Stimulated activated CD4-positive, alpha-beta T cell treated with anti-CD3 and anti-CD28 coated beads, Interleukin-1b, Interleukin-23, amount 100 ng/mL, for 48 hours (primary cell): ENCODE measurements at places on chromosomes 5 and 9.
A peak's percentile ranks its signal among the peaks of the same experiment; 100 is the strongest.

GRCh38 chr9:72691671-72692070 lies 170.3 kb downstream of the TMC1 start:
- DNase-seq = no peak

GRCh38 chr5:167639273-167639672 lies 652.2 kb upstream of the WWC1 start:
- DNase-seq = no peak

DNA sequence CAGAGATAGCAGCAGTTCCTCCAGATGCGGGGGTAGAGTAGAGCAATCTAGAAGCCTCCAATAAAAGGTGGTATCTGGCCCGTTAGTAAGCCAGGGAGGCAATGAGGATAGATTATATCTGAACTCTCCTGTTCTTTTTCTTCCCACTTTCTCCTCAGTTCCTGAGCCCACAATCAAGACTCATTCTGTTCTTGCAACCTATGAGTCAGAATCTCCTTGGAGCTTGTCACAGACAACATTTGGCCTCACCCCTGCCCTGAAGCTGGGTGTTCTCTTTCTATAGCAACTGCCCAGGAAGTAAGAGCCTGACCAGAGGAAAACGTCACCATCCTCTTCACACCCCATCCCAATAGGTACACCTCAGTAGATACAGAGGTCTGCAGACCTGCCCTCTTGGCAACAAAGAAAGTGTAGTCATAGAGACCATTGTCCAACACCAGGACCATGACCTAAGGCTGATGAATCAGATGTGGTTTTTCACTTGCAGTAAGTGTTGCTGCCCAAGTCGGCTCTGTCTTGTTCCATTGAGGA lies 76.3 kb upstream of the PCA3 start:
- peak; percentile 4 for DNase-seq

DNA sequence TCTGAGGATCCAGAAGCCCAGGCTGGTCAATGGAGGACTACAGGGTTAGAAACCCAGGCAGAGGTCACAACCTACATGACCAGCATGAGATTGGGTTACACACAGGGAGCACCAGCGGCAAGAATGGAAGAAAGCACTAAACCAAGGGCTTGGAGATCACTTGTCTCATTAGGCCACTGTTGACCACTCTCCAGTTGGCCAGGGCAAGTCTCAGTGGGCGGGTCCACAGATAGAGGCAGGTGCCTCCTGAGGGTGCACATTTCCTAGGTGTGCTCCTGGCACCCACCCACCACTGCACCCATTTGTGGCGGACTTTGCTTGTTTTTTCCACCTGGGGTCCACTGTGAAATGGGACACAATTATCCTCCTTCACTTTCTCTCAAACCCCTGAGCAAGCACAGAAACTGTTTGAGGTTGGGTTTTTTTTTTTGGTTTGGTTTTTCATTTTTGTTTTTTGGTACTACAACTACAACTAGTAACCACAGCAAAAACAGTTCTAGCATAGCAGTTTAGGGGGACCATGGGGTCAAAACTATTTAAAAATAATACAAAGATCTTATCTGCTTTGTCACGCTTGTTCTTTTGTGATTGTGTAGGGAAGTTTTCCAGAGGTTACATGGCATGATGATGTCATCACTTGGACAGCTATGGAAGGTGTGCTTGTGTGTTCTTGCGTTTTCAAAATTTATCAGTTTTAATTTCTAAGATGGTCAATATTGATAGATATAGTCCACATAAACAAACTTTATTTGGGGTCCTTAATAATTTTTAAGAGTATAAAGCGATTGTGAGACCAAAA lies 6.1 kb downstream of the NPR2 start:
- no peak for DNase-seq

GRCh38 chr5:43315263-43315662 lies 2.1 kb upstream of the HMGCS1 start:
- peak; percentile 54 for DNase-seq

DNA sequence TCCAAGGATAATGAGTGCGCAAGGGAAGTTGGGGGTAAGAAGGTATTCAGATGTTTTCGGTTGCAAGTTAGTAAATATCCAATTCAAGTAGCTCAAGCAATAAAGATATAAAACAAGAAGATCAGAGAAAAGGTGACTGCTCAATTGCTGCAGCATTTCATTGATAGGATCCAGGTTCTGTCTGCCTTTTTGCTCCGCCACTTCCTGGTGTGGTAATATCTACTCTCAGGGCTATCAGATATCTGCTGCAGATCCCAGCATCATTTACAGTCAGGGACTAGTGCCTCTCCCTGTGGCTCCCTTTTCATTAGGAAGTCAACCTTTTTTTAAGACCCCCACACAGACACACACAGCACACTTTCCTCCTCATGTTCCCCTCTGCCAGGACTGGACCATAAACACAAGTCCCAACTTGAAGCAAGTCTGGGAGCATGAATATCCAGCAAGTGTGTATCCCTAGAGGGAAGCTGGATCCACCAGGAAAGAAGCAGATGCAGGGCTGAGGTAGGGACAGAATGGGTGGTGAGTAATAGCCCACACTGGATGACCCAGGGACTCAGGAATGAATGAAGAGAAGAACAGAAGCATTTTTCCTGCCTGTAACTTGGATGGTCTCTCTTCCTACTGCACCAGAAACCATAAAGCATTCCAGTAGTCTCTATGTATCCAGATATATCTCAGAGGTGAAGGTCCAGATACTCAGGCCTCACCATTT lies 53.7 kb downstream of the ZNF622 start:
- DNase-seq = no peak

DNA sequence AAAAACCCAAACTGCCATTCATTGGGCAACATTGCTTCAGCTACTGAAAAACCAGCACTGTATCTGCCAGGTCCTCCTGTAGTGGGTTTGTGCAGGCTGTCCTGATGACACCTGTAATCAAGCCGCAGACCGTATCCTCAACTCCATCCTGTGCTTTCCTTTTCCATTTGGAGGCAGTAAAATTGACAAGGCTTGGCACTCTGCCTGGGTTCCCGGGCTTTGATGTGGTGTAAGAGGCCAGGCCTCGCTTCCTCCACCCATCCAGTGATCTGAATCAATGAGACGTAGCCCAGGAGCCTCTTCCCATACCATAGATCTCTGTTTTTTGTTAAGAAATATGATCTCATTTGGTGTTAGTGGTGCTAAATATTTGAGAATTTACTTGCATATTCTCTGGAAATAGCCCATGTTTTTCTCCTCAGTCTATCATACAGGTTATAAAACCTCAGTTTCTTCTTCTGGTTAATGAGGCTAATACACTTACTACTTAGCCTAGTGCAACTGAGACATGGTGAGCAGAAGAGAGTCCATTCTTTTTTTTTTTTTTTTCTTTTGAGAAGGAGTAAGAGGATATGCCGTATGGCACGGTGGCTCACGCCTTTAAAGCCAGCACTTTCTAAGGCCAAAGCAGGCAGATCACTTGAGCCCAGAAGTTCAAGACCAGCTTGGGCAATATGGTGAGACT lies 34.8 kb downstream of the LSM11 start:
- DNase-seq = no peak

GRCh38 chr5:112933105-112933504 lies 11.1 kb upstream of the REEP5 start:
- no peak for DNase-seq

DNA sequence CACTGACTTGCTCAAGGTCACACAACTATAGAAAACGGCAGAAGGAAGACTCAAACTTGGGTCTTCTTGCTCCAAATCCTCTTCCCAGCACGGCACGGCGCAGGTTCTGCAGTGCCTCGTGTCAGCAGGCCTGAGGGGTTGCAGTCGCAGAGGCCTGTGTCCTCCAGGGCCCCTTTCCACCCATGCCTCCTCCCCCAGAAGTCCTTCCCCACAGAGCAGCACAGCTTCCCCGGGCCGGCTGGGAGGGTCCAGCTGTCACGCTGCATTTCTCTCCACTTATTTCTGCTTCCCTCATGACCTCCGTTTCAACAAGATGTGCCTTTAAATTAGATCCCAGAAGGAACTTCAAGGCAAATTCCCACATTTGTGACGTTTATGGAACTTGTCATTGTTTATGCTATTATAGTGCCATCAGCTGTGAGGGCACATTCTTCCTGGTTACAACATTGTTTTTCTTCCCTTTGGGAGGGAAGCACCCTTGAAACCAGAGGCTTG lies 148.4 kb downstream of the C5orf15 start:
- no peak for DNase-seq

- no peak for DNase-seq
These were observed 62.1 kb upstream of the CPEB4 start for GRCh38 chr5:173826086-173826427.

GRCh38 chr5:150515446-150515845 lies 7.5 kb downstream of the NDST1 start:
- DNase-seq = no peak

DNA sequence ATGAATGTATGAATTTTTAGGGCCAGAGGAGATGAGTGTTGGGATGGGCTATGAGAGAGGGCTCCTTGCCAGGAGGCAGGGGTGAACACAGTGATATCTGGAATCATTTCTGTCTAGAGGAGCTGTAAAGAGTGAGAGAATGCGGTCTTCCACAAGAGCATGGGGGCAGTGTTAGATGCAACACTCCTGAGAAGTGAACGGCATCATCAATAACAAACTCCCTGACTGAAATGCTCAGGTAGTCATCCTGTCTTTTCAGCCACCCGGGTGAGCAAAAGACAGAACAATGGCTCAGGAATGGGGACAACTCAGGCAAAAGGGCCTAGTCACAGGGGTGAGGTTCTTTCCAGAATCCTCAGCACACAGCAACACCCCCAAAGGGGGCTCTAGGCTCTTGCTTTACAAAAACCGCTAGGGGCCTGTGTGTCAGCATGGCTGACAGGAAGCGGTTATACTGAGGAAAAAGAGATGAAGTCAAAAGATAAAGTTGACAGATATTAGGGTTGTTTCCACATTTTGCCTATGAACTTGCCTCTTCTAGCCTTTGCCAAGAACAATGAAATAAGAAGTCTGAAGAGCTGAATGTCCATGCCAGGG lies 104.6 kb upstream of the LRRTM2 start:
- DNase-seq = peak; percentile 35

GRCh38 chr9:136750526-136750925 lies 2.2 kb upstream of the LCN6 start:
- DNase-seq = no peak

- DNase-seq = no peak
These were observed 225.0 kb upstream of the ANKRD55 start for GRCh38 chr5:56457887-56458812.

GRCh38 chr5:159263569-159263905 lies 447 bp downstream of the UBLCP1 start:
- DNase-seq = no peak

DNA sequence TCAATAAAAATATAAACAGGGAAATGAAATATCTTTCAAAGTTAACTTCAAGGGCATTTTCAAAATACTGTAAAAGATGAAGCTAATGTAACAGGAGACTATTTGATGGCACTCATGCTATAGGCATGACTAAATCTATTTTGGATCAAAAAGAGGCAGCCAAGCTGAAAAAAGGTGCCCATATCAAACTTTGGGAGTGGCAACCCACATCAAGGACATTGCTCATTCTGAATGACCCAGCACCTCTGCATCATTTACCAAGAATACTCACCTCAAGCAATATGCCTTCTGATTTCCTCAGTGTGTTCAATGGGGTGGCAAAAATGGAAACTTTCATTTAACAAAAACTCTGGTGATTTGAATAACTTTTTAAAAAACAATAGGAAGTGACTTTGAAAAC lies 853.3 kb downstream of the TLE1 start:
- no peak for DNase-seq

- DNase-seq = no peak
These were observed 8.4 kb downstream of the MTAP start for GRCh38 chr9:21810881-21811280.

GRCh38 chr5:125045646-125046045 lies 299.2 kb upstream of the ZNF608 start:
- no peak for DNase-seq

GRCh38 chr5:143652108-143652700 lies 159.8 kb upstream of the HMHB1 start:
- DNase-seq = peak; percentile 52

GRCh38 chr5:178557416-178557815 lies 32.8 kb downstream of the COL23A1 start:
- DNase-seq = no peak

DNA sequence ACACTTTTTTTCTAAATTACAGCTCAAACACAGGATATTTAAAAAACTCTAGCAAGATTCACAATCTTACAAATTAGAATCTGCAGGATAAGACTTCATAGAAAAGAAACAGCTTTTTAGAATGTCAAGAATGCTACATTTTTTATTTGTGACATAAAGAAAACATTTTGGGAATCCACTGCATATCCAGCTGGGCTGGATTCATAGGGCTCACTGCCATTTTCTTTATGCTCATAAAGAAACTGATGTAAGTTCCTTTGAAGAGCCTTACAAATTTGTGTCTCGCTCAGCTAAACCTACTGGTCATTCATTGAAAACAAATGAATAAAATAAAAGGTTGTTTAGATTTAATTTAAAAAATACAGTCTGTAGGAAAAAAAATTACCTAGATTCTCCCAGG lies 332.3 kb downstream of the TRPM3 start:
- DNase-seq = no peak

DNA sequence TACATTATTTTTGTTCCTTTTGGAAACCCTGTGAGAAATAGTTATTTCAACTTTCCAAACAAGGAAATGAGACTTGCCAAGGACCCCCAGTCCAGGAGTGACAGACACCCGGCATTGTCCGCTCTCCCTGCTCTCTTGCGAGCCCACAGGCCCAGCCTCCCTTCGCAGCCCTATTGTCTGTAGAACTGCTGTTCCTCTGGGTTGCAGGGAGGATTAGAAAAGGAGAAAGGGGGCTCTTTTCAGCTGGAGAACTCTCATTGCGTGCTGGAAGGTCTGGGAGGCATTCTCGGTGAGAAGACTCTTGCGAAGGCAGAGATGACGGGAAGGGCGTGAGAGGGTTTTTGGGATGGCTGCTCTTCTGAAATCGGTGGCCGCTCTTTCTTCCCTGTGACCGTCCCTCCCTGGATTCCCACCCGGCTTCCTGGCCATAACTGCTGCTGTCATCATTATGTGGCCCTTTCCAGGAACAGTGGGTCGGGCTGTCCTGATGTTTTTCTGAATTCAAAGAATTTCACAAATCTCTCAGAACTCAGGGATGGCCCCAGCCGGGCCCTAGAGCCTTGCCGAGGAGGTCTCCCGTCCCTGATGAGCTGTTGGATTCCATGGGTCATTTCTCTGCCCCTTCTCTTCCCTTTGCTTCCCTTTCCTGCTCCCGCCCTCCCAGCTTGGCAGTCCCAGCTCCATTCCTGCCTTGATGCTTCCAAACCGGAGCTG lies 29.8 kb downstream of the STC2 start:
- DNase-seq = no peak

DNA sequence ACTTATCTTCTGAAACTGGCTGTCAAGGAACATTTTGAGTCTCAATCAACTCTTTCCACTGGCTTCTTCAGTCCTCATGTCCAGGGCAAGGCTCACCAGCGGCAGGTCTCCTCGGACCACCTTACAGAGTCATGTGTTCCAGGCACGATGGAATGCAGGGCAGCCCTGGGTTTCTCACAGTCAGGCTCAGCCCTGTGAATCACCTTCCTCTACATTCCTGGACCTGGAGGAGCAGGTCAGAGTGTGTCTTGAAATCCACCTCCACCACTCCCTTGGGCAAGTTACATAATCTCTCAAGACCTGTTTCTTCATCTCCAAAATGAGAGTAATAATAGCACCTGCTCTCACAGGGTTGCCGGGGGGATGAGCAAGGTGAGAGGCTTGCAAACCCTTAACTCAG lies 16.0 kb downstream of the ENC1 start:
- no peak for DNase-seq

GRCh38 chr9:104775574-104775936 lies 11.6 kb downstream of the NIPSNAP3B start:
- no peak for DNase-seq
